OCI-M1 (cell line): ENCODE measurements at places on chromosomes 13 and 19.
A peak's percentile ranks its signal among the peaks of the same experiment; 100 is the strongest.

GRCh38 chr19:14731200-14731599 lies 41.4 kb downstream of the ZNF333 start:
- no peak for DNase-seq

GRCh38 chr19:35041548-35042055 lies at the start of gene HPN:
TSS of gene HPN (plus strand) at chr19:35041721. CDS start at chr19:35042507, 786 bp downstream.
- no peak for DNase-seq

DNA sequence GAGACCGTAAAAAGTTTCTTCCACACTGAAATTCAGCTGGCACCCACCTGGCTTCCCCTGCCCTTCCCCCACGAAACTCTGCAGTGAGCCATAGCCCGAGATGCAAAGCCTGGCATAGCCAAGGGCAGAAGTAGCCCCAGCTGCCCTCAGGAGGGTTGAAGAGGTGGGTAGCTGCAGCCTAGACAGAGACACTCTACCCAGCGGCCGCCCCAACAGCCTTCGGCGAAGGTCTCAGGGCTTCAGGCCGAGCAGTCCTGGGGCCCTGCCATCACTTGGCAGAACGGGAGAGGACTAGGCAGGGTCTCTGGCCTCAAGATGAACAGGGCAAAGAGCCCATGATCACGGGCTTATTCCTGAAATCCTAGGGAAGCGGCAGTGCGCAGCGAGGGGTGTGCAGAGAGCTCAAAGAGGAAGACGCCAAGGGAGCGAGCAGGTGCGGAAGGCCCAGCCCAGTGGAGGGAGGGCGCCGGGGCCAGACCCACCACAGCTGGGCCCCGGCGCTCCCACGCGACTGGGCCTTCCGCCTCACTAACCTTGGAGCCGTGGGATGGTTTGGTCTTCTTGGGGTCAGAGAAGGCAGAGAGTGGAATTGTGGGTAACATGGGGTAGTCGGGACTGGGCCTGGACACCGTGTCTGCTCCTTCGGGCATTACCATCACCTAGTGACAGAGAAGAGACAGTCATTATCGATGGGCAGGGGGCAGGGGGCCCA lies 53.2 kb downstream of the MLLT1 start:
- no peak for DNase-seq

- DNase-seq: no peak
Measured at GRCh38 chr13:39034085-39034484, 3.8 kb downstream of the PROSER1 start.

GRCh38 chr19:33285441-33285927 lies 16.9 kb downstream of the CEBPA start:
- no peak for DNase-seq

- DNase-seq: no peak
Measured at GRCh38 chr13:112905619-112905989, 63.4 kb upstream of the MCF2L start.

- DNase-seq: no peak
Measured at GRCh38 chr13:112970552-112971287, 1.7 kb downstream of the MCF2L start.

DNA sequence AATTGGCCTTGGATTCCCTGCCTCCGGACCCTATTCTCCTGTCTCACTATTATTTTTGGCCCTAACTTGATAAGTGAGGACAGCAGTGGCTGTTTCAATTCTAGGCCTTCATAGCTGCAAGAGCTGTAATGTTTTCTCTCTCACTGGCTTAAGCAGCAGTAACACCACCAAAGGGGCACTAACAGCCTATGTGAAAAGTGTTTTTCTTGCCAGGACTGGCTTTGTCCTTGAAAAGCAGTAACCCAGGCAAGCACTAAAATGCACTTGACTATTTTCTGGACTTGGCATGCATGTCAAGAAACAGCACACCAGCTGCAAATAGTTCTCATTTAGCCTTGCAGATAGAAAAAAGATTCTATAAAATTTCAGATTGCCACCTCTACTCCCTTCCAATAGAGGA lies 9.3 kb upstream of the FBXL3 start:
- DNase-seq: no peak

- peak; percentile 10 for DNase-seq
Measured at GRCh38 chr13:27535546-27535945, 84.8 kb downstream of the LNX2 start.

- peak; percentile 29 for DNase-seq
Measured at GRCh38 chr13:80161219-80161618, 179.7 kb downstream of the SPRY2 start.

DNA sequence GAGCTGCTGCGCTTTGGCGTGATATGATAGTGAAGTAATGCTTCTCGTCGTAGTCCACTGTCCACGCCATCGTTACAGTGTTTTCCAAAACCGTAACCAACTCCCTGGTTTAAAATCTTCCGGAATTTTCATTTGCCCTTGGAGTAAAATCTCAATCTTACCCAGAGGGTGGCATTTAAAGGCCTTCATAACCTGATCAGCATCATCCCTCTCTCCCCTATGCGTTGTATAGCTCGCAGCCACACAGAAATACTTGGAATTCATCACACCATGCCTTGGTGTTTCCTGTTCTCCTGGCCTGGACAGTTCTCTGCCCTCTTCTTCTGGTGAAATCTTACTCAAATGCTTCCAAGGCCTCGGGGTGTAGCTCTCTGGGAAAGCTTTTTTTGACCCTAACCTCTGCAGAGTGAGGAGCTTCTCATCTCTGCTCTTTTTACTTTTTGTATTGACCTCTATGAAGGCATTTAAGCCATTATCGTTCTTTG lies 839 bp downstream of the MPHOSPH8 start:
- DNase-seq: peak; percentile 37

- DNase-seq: no peak
Measured at GRCh38 chr13:46345398-46345797, 41.7 kb downstream of the RUBCNL start.

- DNase-seq: no peak
Measured at GRCh38 chr13:48585456-48585840, 52.6 kb upstream of the RCBTB2 start.

- no peak for DNase-seq
Measured at GRCh38 chr19:3041761-3042620, 12.9 kb upstream of the TLE2 start.

- peak; percentile 63 for DNase-seq
Measured at GRCh38 chr13:77460195-77460594, 75.3 kb upstream of the SCEL start.

DNA sequence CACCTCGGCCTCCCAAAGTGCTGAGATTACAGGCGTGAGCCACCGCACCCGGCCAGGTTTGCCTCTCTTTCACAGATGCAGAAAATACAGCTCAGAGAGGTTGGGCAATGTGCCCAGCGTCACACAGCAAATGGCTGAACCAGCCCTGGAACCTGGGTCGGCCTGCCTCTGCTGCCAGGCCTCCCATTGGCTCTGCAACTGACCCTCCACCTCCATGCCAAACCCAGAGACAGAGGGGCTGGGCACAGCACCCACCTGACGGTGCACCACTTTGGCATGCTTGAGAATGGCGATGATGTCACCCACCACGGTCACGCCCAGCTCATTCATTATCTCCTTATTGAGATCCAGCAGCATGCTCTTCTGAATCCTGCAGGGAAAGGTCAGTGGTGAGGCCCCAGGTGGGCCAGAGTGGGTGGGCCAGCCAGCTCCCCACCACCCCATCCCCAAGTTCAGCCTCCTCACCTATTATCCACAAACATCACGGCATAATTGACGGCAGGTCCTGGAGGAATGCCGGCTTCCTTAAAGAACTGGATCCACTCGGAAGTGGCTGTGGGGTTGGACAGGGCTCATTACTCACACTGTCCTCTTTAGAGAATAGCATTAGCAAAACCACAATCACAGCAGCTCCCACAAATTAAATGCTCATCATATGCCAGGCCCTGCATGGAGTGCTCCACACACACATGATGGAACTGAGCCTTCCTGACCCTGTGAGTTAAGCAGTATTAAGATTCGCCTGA lies 12.2 kb downstream of the C19orf47 start:
- no peak for DNase-seq

DNA sequence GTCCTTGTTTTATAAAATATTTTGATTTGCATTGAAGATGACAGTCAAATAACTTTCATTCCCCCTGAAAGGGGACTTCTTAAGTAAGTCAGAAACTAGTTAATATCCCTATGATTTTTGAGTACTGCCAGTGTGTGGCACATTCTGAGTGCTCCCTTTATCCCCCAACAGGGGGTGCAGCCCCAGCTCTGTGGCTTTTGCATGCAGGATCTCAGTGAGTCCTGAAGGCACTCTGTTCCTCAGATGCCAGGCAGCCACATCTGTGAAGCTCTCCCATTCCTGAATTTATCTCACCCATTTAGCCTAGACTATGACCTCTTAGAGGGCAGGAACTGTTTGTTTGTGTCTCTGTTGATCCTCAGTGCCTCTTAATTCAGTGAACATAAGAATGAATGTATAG lies 123.1 kb downstream of the CDK8 start:
- peak; percentile 41 for DNase-seq

DNA sequence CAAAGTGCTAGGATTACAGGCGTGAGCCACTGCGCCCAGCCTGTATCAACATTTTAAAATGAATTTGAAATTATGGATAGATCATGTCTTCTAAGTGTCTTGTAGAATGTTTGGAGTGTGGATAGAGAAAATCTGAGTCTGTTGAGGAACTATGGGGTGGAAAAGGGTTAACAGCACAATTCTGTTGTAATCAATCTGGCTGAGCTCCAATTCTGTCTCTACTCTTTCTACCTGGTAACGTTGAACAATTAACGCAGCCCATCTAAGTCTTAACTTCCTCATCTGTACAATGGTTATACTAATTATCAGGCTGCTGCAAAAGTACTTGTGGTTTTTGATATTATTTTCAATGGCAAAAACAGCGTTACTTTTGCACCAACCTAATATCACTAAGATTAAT lies 4.1 kb downstream of the FPR2 start:
- DNase-seq: no peak

DNA sequence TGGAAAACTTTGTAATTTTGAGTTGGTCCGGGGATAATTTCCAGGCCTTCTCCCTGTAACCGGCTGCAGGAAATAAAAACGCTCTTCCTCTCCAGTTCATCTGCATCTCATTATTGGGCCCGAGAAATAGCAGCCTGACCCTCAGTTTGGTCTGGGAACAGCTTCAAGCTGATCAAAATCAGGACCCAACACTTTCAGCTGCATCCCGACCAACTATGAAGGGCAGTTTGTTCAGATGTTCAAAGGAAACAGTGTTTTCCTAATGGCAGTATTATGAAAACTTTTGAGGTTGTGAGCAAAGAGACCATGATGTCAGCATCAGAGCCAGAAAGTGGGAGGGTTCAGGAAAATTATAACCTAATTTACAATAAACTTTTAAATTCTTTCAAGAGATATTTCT lies 35.7 kb downstream of the STK24 start:
- no peak for DNase-seq

- DNase-seq: no peak
Measured at GRCh38 chr19:2359992-2360685, at the start of gene TMPRSS9. TSS of gene TMPRSS9 (plus strand) at chr19:2360265. CDS start at chr19:2389786, 29,521 bp downstream.

- DNase-seq: no peak
Measured at GRCh38 chr19:58024661-58025060, 9.2 kb upstream of the ZSCAN1 start.

DNA sequence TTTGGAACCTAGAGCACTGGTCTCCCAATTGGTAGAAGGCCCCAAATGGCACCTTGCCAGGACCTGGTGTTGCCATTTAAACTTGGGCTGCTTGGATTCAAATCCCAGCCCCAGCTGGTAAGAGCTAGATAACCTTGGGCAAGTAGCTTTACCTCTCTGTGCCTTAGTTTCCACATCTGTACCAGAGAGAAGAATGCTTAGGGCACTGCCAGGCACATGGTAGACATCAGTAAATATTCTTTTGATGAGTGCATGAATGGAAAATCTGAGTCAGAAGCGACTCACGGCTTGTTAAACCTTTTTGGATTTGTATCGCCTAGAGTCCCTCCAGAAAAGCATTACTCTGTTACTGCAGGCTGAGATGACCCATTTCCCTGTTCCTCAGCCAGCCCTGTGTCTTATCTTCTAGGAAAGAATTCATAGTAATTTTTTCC lies 90.9 kb downstream of the SIPA1L3 start:
- DNase-seq: no peak

- no peak for DNase-seq
Measured at GRCh38 chr13:43551897-43552456, 234.8 kb downstream of the ENOX1 start.

DNA sequence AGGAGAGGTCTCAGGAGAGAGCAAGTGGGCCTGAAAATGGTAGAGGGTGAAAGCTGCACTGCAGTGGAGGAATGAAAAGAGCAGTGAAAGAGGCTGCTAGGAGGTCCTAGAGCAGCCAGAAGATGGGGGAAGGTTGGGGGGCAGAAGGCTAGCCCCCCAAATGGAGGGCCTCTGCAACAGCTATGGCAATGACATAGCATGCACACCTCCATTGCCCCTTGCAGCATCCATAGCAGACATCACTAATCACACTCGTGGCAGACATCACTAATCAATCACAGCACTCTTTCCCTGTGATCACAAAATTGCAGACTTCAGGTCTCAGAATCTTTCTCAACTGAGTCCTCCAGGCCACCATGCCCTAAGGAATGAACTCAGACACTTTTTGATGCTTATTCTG lies 21.9 kb downstream of the CCL25 start:
- DNase-seq: peak; percentile 49

DNA sequence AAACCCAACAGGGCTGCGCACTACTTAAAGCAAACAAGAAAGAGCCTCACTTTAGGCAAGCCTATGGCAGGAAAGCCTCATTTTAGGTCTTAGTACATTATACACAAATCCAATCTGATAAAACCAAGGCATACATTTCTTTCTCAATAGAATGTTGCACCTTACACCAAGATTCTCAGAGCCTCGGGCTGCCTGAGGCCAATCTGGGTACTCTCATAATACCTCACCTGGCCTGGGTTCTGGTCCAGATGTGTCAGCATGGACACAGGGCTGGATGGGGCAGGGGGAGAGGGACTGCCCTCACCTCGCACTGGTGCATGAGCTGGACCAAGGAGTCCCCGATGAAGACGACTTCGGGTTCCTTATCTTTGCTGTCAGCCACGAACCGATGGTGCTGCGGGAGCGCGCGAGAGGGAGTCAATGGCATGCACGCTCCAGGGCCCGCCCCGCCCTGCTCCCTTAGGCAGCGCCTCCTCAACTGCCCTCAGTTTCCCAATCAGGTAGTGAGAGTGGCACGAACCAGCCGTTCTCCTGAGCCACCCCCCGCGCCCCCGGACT lies at the start of gene PRR19:
PRR19 (plus strand) TSS at position 487 of the 558 bp plus-strand sequence. CDS start 7,453 bp downstream, outside the sequence.
- DNase-seq: peak; percentile 76

GRCh38 chr19:6947745-6948144 lies 60.4 kb downstream of the ADGRE1 start:
- DNase-seq: peak; percentile 2

DNA sequence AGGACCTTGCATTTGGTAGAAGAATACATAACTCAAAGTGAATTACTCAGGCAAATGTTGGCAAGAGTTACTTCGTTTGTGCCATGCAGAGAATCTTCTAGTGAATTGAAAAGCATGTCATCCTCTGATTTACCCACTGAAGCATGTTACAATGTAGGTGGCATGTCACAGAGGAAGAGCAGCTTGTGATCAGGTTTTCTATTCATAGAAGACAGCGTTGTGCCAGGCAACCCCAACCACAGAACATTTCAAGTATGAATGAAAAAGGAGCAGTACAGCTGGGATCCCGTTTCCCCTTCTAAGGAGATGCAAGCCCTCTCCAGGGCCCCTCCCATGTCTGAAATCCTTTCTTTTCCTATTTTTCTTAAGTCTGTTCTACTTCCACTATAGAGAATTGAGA lies 6.0 kb upstream of the KATNAL1 start:
- no peak for DNase-seq
